ENCODE measurements at places on chromosomes 13 and 19.
A peak's percentile ranks its signal among the peaks of the same experiment; 100 is the strongest.

DNA sequence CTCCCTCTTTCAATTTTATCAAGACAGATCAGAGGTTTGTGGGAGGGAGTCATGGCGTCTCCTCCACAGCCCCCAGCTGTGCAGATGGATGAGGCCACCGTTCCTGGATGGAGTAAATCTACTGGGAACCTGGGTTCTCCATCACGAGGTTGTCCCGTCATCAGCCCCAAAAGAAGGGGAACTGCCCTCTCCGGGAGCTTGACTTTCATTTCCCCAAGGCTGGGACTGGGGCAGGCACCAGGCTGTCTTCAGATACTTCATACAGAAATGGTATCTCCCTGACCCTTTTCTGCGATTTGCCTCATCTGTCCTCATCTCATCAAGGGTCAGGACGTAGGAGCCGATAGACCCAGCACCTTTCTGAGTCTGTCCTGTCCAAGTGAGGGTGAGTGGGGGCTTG lies 9.8 kb downstream of the LILRB2 start:
- peak; percentile 45 for DNase-seq

DNA sequence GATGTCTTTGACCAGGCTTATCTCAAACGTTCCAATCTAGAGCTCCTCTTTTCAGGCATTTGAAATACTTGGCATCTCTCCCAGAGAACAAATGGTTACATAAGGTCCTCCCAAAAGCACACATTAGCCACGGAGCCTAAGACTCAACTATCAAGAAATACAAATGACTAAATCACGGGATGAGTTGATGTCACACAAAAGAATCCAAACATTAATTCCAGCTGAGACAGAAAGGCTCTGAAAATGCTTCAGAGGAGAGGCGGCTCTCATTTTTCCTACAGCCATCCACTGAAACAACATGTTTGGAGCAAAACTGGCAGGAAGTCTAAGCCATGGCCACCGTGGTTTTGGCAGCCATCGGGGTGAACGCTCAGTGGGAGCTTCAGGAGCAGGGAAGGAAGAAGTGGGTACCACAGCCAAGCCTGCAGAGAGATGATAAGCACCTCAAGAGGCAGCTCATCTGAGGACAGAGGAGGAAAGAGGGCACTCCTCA lies 122.5 kb downstream of the STK24 start:
- DNase-seq = peak; percentile 55

DNA sequence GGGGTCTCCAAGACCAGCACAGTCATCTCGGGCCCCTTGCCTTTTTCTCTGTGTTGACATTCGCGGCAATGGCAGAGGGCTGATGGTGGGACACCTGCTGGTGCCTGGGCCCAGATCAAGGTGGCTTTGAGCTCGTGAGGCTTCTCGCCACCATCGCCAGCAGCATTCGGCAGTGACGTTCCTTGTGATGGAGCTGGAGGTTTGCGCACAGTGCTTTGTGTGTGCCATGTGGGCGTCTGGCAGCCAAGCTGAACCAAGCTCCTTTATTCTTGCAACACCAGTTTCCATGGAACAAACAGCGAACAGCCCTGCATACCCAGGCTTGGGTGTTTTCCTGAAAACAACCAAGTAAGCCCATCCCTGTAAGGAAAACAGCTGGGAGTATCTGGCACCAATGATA lies 9.1 kb upstream of the TMEM255B start:
- DNase-seq = peak; percentile 79

GRCh38 chr13:33845572-33846302 lies 27.8 kb downstream of the RFC3 start:
- DNase-seq = no peak

DNA sequence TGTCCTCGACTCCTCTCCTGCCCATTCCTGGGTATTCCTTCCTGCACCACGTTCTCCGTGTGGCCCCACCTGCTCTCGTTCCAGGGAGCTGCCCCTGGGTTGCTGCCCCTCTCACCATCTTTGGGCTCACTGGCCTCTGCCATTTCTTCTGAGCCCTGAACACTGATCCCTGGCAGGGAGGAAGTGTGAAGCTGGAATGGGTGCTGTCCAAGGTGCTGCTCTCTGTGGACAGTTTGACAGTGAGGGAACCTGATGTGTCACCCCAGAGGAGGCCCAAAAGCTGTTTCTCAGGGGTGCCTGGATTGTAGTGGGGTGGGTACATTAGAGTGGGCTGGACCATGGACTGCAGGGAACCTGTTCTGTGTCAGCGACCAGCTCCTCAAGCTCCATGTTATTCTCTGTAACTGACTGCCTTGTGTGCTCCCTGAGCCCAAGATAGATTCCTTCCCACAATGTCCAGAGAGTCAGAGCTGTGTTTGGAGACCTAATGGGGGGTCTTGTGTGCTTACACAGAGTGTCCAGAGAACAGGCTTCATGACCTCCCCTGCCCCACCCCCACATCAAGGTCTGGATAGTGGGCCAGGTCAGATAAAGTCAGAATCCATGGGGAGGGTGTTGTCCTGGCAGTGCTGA lies 7.2 kb upstream of the CEACAM8 start:
- DNase-seq = no peak

GRCh38 chr19:12665281-12665573 lies 1.3 kb downstream of the MAN2B1 start:
- DNase-seq = peak; percentile 68

- DNase-seq = no peak
These were observed 2.3 kb downstream of the FNDC3A start for GRCh38 chr13:48977973-48978372.

DNA sequence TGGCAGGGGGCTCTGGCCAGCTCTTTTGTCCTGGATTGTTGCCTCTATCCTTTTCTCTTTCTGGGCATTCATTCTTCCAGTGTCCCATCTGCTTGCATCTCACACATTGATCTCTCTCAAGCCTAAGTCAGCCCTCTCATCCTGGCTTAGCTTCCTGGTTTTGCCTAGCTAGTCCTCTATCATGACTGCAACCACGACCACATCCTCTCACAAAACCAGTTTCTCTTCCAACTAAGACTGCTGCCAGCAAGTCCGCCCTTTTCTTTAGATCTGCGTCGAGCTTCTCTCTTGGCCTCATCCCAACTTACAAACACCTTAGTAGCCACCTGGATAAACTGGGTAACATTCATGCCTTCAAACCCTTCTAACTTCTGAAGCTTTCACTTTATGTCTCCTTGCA lies 212.2 kb upstream of the HTR2A start:
- DNase-seq = no peak

- no peak for DNase-seq
These were observed 21.9 kb downstream of the ZSWIM4 start for GRCh38 chr19:13817018-13817614.

DNA sequence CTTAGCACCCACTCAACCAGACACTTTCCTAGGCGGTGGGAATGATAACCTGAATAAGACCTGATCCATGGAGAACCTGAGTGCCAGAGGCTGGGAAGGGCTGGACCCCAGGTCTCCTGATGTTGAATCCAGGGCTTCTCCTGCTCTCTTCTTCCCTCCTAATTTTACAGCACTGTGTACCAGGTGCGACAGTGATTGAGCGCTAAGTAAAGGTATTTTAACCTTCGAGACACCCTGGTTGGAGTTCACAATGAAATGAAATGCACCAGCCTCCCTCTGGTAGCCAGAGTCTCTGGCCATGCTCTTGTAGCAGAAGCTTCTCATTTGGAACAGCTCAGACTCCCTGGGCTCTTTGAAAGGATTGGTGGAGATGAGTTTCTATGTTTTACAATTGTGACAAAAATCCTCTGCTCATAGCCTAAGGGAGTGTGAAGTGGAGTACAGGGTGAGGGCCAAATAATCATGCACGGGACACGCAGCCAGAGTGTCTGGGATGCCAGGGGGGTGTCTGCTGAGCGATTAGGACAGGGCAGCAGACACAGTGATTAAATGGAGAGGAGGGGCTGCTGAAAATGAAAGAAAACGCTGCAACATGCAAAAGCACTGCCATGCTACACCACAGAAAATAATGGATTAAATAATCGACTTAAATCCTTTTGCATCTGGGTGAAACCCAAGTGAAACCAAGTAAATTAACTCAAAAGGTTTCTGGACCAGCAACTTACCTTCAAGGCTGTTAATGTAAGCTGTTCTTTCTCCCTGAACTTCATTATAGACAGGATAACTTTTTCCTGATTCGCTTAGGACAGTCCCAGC lies 83.8 kb downstream of the FAM216B start:
- DNase-seq = no peak

DNA sequence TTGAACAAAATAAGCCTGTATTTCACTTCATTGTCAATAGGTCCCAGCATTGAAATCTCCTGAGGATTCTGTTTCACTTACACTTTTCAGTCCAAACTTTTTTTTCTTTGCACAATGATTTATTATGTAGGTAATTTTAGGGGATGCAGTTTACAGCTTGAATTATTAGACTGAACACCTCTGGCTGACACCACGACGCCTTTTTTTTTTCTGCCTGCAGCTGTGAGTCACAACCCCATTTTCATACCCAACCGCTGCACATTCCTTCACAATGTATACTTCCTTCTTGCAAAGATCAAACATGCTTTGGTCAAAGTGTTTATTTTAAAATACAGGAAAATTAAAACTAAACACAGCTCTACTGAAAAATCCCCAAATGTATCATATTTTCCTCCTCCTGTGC lies 11.4 kb downstream of the ZIC2 start:
- no peak for DNase-seq

GRCh38 chr19:33300894-33301143 lies 1.5 kb downstream of the CEBPA start:
- DNase-seq = no peak

GRCh38 chr13:111353508-111353907 lies 33.1 kb downstream of the TEX29 start:
- DNase-seq = no peak

DNA sequence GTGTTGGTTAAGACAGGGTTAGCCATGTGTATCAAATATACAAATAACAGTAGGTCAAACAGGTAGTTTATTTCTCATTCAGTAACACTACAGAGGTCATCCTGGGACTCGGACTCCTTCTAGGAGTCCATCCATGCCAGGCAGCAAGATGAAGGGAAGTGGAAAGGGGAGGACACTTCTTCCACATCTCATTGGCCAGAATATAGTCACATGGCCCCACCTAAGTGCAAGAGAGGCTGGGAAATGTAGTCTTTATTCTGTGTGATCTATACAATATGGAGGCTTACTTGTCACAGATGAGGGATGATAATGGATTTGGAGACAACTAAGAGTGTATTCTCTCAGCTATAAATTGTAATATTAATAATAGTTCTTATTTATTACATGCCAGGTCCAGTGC lies 31.1 kb downstream of the RDH8 start:
- DNase-seq = no peak

- no peak for DNase-seq
These were observed 2.0 kb downstream of the PTBP1 start for GRCh38 chr19:799076-799881.

DNA sequence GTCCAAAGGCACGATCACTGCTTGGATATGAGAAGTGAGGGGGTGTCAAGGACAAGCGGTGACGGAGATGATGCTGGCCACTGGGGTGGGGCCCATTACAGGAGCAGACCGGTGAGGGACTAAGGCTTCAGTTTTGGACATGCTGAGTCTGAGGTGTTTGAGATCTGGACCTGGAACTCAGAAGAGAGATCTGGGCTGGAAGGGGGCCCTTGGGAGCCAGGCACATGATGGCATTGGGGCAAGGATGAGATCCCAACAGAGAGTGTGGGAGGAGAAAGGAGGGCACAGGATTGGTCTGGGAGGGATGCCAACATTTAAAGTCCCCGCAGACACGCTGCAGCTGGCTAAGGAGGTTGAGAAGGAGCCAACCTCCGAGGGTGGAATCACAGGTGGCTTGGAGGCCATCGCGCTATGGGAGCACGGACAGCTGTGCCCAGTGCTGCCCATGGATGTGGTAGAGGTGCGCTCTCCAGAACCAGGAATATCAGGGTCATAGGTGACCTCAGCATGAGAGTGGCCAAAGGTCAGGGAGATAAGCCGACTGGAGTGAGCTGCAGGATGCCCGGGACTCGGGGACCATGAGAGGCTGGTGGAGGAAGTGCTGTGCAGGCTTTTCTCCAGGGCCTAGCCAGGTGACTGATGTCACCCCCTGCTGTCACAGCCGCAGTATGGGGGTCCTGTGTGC lies 21.8 kb downstream of the DHRS12 start:
- no peak for DNase-seq

DNA sequence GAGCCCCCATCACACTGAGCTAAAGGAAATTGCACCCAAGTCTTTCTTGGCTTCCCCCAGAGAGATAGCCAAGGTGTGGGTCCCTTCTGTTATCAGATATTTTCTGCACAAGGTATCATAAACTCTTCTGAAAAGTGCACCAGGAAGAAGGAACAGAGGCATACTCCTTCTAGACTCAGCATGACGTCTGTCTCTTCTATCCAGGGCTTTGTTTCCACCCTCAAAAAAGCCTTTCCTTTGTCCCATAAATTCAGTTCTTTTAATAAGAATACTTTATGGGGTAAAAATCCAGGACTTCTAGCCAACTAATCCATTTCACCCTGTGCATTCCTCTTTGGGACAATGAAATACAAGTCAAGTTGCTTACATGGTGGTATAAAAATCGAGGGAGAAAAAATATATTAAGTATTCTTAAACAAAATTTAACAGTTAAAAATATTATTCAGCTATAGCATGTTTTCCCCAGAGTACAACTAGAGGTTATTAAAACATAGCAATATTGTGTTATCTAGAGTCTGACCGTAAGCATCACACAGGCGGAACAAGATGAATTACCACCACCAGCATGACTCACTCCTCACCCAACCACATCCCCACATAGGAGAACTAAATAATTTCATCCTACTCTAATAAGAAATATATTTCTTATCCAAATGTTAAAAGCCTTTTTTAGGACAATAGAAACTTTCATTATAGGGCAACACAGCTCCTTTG lies 79.9 kb upstream of the GPC6 start:
- no peak for DNase-seq

DNA sequence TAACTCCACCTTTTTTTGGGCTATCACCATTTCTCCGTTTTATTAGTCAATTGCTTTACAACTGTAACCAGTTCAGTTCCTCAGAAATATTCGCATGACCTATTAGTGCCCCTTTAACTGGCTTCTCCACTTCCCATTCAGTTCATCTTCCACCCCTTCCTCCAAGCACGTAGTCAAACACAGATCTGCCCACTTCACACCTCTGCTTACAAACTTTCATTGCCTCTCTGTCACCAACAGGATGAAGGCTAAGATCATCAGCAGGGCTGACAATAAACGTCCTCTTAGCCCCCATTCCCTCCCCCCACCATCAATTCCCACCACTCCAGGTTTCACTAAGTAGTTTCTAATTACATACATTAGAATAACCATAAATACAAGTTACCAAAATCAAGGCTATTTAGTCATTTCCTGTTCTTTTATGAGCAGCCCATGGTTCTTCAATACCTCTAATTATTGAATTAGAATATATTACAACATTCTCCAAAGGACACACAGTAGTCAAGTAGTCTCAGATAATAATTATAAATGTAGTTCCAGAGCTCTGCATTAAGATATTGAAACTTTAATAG lies 95.7 kb downstream of the SPRY2 start:
- no peak for DNase-seq
